Mesenteric fat pad (tissue), 1 donor: ENCODE measurements at places on chromosomes 11 and 22. TPM values are rescaled to one million over a fixed set of nuclear protein-coding genes. Genes with fewer than 3 reads are reported as not detected.

Gene RAC2
- 26.1 TPM for total RNA-seq

Gene OR10D3
- total RNA-seq, result not detected

Gene OR51M1
- not detected for total RNA-seq

Gene RCN1
- 133 TPM for total RNA-seq

DNA sequence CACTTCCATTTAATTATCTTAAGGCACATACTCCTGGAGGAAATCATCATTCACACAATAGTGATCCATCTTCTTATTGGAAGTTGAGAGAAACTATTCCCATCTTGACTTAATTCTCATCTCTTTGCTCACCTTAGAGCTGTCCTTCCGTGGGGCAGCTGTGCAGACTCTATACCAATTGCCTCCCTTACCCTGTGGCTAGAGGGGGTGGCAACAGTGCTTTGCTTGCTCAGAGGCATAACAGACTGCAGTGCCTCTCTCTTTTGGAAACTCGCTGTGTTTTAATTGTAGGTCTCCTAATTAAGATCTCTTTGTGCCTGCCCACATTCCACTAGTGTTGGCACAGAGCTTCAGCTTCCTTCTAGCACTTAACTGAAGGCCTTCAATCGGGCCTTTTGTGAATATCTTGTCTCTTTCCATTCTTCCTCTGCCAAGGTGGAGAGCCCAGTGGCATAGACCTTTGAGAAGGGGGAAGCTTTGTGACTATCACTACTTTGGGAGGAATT is 5.5 kb downstream of the KMT2A start:
- DNase-seq, result no peak

- DNase-seq, result no peak
Observed at GRCh38 chr11:134409552-134410429, 2.3 kb downstream of the B3GAT1 start.

DNA sequence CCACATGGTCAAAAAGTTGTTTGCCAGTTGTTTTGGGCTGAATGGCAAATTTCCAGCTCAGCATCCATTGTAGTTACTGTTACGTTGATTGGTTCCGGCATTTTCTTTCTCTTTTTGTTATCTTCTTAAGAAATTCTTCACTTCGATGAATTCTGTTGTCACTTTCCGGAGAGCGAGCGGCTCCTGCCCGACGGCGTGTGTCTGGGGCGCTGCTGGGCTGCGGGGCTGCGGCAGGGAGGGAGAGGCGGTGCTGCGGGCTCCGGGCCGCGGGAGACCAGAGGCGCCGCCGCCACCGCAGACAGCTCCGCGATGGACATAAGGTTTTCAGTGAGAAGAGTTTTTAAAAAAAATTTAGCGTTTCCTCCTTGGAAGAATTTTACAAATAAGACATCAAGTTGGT is 117.4 kb downstream of the RRM1 start:
- no peak for DNase-seq

Gene NCR3LG1
- 4.1 TPM for total RNA-seq

DNA sequence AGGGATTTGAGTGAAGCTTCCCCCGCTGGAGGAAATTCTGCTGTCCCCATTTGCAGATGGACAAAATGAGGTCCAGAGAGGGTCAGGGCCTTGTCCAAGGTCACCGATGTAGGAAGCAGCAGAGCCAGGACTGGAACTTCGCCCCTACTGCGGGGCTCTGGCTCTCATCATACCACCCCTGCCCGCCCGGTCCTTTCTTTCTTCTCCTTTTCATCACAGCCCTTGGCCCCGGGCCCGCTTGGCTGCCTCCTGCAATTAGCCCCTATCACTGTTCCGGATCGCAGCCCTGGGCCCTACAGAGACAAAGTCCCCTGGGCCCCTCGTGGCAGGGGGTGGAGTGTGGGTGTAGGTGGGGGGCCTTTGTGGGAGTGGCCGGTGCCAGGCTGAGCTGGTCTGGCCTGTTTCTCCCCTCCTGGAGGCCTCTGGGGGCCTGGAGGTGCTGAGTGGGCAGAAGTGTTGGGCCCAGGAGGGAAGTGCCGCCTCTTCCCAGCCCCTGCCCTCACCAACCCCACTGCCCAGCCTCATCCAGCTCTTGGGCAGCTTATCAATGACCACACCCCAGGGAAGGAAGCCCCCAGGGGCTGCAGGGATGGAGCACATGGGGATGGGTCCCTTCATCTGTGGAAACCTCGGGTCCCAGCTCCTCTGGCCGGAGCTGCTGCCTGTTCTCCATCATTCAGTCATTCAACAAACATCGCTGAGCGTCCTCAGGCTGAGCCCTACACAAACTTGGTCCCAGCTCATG is 3.4 kb downstream of the EMID1 start:
- DNase-seq, result no peak

- no peak for DNase-seq
Observed at GRCh38 chr11:10204021-10204420, 90.0 kb downstream of the SBF2 start.

GRCh38 chr11:111515591-111515990 is 1.0 kb downstream of the HOATZ start:
- no peak for DNase-seq

DNA sequence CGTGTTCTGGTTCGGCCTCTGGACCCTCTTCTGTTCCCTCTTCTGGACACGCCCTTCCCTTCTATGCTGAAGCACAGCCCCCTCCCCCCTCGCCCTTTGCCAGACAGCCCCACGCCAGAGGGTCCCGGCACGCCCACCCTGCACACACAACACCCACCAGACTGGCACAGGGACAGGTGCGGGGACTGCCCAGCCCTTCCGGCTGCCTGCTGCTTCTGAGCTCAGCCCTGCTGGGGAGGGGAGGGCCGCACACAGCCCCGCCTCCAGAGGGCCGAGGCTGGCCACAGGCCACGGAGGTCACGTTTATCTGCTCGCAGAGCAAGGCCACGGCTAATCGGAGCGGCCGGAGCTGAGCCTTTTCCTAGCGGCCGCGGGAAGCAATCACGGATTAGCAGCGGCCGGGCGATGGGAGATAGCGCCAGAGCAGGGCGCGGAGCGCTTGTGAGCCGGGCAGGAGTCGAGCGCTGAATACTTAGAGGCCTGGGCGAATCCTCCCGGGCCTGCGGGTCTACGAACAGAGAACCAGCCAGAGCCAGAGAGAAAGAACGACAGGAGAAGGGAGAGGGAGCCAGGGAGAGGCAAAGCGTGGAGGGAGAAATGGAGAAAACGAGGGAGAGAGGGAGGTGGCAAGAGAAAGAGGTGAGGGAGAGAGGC is 21.5 kb downstream of the OTUB1 start:
- peak; percentile 93 for DNase-seq

Gene TMEM121B
- 1.0 TPM for total RNA-seq

DNA sequence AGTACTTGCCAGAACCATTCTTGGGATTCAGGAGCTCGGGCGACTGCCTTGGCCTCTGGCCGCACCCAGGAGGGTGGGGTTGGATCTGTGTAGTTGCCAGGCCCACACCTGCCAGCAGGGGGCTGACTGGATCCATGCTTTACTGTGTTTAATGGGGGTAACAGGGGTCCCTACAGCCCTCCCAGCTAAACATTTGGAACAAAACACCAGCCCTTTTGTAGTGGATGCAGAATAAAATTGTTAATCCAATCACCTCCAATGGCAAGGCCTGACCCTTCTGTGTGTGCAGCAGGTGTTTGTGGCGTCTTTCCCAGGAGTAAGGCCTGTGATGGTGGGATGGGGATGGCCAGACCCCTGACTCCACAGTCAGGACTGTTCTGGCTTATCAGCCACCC is 22.5 kb downstream of the SUN2 start:
- DNase-seq, result no peak

Gene KLHL35
- total RNA-seq, result 0.61 TPM

DNA sequence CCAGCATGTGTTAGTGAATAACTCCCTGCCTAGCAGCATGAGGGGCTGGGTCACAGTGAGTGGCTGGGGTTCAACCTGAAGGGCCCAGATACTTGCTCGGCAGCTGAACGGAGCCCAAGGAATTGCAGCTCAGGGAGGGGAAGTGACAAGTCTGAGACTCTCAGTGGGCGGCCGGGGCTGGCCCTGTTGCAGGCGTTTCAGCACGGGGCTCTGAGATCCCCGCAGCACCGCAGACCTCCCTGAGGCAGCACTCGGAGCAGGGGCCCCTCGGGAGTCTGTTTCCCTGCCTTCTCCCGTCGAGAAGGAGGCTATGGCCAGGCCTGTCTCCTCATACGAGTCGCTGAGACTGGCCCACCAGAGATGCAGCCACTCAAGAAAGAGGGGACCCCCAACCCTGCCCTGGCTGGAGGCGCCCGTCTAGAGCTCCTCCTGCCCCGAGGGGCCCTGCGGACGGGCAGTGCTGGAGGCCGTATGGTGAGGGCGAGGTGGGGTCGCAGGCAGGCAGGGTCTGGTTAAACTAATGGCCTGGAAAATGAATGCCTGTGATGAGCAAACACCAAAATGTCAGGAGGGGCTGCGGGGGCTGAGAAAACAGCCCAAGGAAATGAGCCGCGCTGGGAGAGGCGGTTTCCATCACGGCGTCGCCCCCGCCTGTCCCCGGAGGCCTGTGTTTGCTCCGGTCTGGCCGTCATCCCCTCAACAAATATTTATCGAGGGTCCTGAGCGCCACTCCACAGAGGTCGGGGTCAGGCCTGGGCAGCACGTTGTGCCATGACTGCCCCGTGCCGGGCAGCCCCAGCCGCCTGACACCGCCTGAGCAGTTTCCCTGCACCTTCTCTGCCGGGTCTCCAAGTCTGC is 9.3 kb downstream of the TSSC4 start:
- no peak for DNase-seq

GRCh38 chr22:31107894-31108218 is 488 bp upstream of the SELENOM start:
- DNase-seq, result no peak
